Anterior cingulate cortex (tissue), 58 donors: ENCODE measurements at places on chromosomes 12 and 14.

DNA sequence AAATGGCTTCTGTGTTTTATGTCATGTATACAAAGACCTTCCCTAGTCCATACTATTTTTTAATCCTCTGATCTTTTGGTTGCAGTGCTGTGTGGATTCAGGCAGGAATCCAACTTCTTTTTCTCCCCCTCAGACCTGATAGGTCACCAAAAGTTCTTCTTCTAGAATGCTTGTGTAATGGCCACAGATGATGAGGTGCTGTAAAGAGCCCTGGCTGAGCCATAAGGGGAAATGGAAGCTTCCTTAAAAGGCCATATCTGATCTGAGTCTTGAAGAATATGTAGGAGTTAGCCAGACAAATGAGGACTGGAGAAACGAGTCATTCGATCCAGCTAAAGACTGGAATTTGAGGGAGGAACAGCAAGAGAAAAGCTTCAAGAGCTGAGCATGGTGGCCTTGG, 353.9 kb downstream of the PCNX1 start:
- no peak for DNase-seq

- no peak for DNase-seq
These were observed 21.0 kb downstream of the DIO3 start for GRCh38 chr14:101582294-101582693.

- DNase-seq, result no peak
These were observed 1.3 kb upstream of the CD63 start for GRCh38 chr12:55729819-55730818.

DNA sequence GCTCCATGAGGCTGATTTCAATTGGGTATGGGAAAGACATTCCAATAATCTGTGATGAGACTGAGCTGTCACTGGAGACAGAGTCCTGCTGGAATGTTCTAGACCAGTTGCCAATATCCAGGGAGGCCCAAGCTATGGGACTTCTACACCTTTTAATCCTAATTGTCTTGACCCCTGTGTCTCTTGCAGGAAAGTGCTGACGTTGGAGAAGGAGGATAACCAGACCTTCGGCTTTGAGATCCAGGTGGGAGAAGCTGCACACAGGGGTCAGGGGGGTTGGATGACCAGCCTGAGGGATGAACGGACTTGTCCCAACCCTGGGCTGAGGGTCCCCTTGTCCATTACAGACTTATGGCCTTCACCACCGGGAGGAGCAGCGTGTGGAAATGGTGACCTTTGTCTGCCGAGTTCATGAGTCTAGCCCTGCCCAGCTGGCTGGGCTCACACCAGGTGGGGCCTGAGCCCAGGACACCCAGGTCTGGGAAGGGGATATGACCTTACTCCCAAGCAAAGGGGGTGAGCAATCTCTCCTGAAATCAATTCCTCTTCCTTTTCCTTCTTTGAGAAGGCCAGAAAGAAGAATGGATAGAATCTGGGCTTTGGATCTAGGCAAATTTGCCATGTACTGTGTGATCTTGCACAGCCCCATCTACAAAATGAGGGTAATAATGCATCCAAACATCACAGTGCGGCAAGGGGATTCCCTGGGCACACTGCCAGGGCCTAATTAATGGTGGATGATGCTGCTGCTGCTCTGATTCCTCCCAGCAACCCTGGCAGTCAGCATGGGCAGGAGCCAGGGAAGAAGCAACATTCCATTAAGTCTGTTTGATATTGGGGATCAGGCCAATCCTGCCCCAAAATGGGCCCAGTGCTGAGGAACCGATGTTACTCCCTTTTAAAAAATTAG, 4.2 kb downstream of the TAMALIN start:
- DNase-seq, result no peak

DNA sequence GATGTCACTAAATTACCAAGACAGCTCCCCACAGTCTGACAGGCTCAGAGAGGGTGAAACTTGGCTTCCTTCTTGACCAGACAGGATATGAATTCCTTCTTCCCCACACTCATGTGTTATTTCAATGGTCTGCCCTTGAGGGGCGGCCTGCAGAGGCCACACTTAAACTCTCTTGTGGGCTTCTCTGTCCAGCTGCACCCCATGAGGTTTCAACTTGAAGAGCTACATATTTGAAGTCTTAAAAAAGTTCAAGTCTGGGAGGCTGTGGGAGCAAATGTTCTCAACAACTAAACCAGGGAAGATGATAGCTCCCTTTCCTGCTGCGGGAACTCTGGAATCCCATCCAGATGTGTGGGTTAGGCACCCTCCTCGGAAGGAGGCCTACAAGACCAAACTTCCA, 98.3 kb downstream of the TTC7B start:
- DNase-seq, result no peak

DNA sequence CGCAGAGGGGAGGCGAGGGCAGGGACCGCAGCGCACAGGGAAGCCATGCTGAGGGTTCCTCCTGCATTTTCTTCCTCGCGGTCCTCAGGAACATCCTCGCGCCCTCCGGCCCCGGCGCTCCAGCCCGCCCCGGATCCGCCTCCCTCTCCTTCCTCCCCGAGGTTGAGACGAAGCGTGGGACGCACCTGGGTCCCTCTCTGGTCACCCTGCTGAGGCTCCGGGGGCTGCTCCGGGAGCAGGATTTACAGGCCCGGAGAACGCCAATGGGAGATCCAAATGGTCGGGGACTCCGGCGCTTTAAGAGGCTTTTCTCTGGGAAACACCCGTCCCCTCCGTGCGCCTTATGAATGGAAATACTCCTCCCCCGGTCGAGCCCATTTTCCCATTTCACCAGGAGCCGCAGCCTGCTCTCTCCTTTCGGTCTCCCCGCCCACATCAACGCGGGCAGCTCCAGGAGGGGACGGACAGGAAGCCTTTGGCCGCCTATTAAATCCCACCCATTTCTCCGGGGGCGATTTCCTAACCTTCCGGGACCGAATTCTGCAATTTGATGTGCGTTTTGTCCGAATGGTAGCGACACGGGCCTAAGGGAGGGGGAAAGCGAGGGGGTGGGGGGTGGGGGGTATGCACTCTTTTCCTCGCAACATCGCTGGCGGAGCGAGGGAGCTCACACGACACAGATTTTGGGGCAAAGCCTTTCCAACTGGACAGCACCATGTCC, at the start of gene UNC79:
TSS of gene UNC79 (plus strand) at position 625 of the 721 bp plus-strand sequence. CDS start at position 716, 91 bp downstream.
- DNase-seq, result peak; percentile 68

DNA sequence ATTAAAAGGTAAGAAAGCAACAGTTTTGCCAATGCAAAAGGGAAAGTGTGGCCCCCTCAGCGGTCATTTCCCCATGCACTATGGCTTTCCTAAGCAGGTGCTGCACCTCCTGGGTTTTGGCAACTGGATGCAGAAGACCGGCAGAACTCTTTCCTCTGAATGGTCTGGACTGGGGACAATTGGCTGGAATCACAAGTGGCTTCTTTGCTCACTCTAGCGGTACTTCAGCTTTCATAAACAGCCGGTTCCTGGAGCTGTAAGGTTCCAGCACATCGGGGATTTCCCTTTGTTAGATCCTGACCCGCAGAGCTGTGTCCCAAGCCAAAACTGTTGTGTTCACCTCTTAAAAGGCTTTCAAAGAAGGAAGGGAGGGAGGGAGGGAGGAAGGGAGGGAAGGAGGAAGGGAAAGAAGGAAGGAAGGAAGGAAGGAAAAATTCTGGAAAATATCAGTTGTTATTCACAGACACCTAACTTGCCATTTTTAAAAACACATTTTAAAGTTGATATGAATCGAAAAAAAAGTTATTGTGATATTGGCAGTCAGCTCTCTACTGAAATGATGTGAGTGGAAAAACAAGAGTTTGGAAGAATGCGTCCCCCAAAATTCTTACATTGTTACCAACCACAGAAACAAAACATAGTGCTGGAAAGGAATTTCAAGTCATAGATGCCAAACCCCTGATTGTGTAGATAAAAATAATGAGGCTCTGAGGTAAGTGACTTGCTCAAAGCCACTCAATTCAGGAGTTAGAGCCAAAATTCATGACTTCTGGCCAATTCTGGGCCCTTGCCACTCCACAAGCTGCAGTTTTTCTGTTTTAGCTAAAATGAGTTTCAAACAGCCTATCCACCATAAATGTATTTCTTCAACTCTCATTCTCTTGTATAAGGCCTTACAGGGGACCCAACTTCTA, 220.6 kb upstream of the HMGA2 start:
- no peak for DNase-seq

DNA sequence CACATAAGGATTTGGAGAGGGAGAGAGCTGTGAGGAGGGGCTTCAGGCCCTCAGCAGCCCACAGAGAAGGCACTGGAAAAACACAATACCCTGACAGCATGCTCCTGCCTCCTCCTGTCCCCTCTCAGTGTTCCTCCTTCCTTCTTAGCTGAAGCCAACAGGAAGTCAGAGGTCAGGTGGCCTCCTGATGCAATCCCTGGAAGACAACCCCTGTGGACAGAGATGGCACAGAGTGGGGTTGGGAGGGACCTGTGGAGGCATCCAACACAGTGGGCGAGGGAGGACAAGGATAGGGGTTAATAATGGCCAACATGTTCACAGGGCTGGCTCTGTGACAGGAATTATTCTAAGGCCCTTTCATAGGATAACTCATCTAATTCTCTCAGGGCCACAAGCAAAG, 15.4 kb upstream of the IFI27L2 start:
- DNase-seq, result no peak

- DNase-seq, result no peak
These were observed 266.0 kb downstream of the ERC1 start for GRCh38 chr12:1256991-1257390.

DNA sequence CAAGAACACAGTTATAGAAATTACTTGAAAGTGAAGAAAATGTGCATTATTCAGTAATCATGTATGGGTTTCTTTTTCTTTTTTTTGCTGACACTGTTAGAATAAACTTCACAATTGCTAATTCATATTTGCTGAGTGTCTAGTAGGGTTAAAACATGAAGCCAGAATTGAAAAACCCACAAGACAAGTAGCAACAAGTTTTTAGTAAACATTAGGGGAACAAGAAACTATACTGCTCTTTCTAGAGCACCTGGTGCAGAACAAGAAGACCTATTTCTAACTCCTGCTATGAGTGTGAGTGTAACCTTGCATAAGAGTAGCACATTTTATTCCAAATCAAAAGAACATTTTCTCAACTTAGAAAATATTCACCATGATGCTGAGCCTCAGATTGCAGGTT, 83.2 kb downstream of the ITPR2 start:
- no peak for DNase-seq

GRCh38 chr12:115194448-115194847, 510.5 kb upstream of the TBX3 start:
- DNase-seq, result no peak

DNA sequence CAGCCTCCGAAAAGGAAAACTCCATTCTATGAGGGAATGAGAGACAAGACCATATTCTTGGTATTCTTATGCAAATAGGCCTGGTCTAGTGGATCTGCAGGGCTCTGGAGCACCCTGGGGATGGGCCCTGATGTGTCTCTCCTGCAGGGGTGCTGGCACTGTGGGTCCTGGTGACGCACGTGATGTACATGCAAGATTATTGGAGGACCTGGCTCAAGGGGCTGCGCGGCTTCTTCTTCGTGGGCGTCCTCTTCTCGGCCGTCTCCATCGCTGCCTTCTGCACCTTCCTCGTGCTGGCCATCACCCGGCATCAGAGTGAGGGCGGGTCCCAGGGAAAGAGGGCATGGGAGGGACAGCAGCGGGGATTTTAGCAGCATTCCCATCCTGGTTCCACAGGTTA, 5.8 kb downstream of the SLC48A1 start:
- no peak for DNase-seq
